ENCODE measurements at places on chromosomes 4 and X.

- DNase-seq: peak; percentile 84
Measured at GRCh38 chr4:37603070-37603468, 83.1 kb downstream of the RELL1 start.

DNA sequence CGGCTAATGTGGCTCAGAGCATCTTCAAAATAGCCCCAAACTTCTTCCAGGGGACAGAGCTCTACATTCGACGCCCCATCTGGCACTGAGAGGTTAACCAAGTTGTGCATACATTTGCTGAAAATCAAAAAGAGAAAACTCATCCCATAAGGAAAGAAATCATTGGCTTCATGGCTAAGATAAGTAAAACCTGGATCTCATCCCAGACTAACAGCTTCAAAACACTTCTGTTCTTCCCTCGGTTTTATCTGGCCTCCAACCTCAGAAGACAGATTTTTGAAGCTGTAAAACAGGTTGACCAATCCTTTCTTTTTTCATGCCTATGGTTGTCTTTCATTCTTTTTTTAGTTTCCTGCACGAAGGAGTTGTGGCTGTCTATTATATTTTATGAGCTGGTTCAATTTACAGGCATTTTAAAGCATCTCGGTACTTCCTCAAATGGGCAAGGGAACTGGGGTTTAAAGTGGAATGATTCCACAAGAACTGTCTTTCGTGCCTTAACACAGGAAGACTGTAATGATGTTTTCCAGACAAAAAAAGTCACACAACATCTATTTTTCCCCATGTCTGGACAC lies 107.6 kb downstream of the DLG3 start:
- no peak for DNase-seq

DNA sequence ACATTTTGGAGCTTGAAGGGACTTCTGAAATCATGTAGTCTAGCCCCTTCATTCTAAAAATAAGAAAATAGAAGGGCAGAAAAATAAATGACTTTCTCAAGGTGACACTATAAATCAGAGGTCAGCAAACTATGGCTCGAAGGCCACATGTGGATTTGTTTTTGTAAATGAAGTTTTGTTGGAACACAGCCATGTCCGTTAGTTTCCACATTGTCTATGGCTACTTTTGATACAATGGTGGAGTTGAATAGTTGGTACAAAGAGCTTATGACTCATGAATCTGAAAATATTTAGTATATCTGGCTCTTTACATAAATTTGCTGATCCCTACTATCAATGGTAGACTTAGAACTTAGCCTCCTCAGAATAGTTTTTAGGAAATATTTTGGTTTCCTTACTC lies 302.4 kb upstream of the PRPS2 start:
- DNase-seq: no peak

- DNase-seq: no peak
Measured at GRCh38 chr4:68963374-68963773, 11.8 kb upstream of the UGT2A3 start.

DNA sequence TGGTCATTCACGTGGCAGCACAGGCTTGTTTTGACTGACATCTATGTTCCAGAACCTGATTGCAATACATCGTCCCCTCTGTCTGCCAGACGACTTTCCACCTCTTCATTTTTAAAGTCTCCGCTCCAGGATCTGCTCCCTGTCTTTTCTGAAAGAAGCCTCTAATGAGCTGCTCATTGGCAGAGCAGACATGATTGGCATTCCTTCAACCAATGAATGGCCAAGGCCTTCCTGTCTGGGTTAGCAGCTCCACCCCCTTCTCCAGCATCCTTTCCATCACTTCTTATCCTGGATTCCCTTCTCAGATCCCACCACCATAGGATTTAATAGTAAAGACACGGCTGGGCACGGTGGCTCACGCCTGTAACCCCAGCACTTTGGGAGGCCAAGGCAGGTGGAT lies 202.7 kb upstream of the KLF3 start:
- DNase-seq: no peak

- no peak for DNase-seq
Measured at GRCh38 chrX:103830848-103831247, 1.2 kb downstream of the RAB9B start.

DNA sequence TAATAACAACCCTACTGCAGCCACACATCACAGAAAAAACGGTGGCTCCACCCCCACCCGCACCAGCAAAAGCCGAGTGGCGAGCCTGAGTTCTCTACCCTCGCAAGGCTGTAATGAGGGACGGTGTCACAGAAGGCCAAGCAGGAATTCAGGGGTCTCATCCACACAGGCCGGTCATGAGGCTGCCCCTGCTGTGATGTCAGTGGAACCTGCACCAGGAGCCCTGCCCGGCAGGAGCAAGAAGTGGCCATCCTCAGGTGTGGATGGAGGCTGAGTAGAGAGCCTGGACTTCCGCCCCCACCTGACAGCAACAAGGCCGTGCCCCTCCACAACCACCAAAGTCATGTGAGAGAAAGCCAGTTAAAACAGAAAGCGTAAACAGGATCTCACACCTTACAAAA lies 20.6 kb downstream of the LYAR start:
- DNase-seq: no peak

DNA sequence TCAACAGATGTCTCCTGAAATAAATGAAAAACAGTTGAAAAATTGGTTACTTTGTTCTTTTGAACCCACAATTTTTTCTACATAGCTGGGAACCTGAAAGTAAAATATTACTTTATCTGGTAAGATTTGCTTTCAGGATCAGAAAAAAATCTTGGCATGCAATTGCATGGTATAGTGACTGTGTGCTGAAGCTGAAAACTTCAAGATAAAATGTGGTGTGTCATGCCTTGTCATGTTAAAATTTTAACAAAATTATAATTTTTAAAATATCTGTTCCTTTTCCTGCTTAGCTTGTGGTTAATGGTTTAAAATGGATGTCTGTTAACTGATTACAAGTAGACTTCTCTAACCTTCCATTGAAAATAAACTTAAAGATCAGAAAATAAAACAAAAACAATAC lies 904.8 kb downstream of the PDHA2 start:
- no peak for DNase-seq

DNA sequence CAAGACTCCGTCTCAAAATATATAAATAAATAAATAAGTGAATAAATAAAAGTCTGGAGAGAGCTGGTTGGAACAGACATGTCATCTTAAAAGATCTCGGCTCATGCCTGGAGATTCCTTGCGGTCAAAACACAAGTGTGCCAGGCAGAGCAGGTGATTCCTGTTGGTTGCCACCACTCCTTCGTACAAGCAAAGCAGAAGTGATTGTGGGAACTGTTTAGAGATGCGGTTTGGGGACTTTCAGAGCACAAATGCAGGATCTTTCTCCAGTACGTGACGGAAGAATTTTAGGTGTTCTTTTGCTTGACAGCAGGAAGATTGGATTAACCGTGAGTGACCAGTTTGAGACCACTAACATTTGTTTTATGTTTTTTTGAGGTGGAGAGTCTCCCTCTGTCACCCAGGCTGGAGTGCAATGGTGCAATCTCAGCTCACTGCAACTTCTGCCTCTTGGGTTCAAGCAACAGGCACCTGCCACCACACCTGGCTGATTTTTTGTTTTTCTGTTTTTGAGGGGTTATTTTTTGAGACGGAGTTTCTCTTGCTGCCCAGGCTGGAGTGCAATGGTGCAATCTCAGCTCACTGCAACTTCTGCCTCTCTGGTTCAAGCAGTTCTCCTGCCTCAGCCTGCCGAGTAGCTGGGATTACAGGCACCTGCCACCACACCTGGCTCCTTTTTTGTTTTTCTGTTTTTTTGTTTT lies 2.8 kb upstream of the CRLF2 start:
- DNase-seq: no peak

DNA sequence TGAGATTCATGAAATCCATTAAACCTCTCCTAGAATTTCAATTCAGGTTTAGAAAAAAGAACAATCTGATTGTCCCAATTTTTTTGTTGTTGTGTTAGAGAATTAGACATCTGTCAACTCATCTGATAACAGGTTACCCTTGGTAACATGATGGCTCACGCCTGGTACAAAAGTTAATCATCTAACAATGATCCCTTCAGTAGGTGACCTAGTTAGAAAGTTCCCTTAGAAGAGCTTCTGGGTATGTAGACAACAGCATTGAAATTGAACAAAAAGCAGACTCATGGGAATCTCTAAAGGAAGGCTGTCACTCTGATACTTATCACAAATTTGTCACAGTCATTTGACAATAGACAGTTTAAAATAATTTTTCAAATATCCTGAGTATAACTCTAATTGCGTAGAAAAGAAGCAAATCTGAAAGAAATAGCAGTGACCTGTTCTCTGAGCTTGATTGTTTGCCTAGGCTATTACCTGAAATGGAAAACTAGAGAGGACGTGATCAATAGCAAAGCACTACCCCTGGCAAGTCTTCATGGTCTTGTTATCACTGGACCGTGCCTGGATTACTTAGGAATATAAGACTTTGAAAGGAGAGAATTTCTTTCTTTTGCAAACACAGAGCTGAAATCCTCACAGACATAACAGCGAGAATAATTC lies 880.4 kb upstream of the AGA start:
- DNase-seq: no peak

- DNase-seq: no peak
Measured at GRCh38 chr4:149145803-149146202, 669.8 kb downstream of the IQCM start.

Measured in stimulated activated naive CD8-positive, alpha-beta T cell treated with anti-CD3 and anti-CD28 coated beads, Interleukin-15, Interleukin-2, amounts not matched to agents 100 U/mL and 50 U/mL, for 24 hours (primary cell).